ENCODE measurements at places on chromosomes 5 and 9.

DNA sequence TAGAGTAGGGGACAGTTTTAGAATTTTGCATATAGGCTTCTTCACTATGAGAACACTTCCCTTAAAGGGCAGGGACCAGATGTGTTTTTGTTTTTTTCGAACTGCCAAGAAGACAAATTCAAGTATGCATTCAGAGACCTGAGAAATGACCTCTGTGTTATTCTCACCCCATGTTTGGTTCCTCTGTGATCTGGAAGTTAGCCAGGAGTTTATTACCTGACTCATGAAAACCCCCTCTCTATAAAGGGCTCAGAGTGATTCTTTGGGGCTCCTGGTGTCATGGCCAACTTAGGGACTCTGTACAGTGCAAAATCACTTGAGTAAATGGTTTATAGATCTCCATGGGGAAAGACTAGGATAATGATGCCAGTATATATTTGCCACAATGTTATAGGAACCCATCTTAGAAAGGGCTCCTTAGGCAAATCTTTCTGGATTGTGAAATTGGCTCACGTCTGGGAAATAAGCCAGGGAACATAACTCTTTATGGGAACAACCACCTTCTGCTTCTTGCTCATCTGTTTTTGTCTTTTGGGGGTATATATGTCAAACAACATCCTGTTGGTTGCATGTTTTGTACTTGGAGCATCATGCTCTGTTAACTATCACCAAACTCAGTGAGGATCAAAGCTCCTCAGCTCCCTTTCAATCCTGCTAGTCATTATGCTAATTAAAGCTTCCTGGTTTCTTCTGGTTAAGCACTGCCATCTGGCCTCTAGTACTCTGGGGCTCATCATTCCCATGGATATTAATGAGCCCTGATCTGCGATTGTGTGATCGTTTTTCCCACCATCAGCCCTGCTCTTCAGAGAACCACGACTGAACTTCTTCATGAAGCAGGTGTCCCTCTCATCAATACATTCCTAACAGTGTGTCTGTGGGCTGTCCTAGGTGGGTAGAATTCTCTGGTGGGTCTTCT lies 173.4 kb upstream of the CDH12 start:
- no peak for DNase-seq

- no peak for DNase-seq
Observed at GRCh38 chr9:23621188-23621587, 204.9 kb downstream of the ELAVL2 start.

DNA sequence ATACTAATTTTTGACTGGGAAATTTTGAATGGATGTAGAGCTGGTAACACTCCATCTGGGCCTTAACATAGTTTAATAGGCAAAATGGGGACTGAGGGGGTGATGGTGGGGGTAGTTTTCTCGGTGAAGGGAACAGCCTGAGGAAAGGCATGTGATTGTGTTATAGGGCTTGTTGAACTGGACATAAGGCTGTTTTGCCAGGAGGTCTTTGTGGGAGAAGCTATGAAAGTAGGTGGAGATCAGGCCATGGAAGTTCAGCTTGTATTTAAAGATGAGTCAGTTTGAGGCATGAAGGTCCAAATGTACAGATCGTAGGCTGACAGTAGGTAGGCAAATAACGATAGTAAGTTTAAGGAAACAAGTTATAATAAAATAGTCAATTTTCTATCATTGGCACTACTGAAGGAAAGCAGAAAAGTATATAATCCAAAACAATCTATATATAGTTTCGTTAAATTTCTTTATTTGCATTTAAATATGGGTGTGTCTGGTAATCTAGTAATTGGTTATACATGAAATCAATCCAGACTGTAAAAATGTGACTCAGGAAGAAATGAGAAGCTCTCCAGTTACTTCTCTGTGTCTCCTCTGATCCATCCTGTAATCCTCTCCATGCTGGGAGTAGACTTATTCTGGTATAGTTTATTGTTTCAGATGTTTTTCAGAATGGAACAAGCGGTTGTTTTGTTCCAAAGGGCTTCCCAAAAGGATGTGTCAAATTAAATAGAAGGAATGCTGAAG lies 2.8 kb downstream of the CSNK1G3 start:
- no peak for DNase-seq

DNA sequence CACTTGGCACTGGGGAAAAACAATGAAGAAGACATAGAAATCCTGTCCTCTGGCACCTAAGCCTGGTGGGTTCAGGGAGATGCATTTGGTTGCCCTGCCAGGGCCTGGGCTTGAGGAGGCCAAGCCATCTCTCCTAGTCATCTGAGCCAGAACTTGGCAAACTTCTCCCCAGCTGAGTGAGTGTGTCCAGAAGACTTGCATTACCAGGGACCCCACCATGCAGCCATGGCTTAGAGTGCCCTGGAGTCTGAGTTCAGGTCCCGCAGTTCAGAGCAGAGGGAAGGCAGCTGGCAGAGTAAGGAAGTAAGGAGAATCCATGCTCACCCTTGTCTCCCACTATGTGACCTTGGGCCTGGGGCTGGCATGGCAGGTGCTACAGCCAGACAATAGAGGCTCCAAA lies 37.4 kb upstream of the FCN1 start:
- DNase-seq: peak; percentile 14

DNA sequence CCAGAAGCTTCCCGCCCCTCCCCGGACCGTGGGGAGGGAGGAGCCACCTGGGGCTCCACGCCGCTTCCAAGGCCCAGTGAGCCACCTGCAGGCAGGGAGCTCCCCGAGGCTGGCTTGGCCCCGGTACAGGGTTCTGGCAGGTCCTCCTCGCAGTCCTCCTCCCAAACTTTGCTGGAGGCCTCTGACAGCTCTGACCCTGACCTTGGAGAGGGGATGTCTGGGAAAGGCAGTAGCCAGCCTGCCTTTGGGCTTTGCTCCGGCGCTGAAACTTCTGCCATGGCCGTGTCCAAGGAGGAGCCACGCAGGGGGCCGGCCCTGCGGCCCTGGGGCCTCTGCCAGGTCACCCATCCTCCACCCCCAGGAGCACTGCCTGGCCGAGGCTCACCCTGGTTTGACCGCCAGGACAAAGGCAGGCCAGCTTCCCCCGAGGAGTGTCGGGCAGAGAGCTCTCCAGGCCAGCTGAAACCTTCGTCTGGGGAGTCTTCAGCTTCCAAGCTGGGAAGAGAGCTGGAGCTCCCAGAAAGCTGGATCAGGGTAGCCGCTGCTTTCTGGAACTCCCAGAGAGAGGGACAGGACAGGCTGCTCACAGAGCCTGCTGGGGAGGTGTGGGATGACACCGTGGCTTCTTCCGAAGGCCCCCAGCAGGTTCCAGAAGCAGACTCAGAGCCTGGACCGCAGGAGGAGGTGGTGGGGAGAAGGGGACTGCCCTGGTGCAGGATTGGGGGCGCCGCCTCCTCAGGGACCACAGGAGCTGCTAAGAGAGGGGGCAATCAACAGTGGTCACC lies 9.0 kb upstream of the QSOX2 start:
- no peak for DNase-seq

DNA sequence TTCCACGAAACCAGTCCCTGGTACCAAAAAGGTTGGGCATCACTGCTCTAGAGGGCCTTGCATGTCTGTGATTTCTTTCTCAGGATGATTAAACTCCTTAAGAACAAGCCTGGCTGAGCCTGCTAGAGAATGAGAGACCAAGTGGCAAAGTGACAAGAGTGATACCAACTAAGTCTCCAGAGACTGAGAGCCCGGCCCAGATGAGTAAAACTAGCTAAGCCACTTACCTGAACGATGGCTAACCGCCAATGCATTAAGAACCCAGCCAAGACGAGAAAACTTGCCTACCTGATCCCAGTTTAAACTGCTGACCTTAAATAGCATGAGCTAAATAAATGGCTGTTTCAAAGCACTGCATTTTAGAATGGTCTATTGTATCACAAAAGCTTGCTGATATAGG lies 5.6 kb upstream of the CCDC152 start:
- no peak for DNase-seq

DNA sequence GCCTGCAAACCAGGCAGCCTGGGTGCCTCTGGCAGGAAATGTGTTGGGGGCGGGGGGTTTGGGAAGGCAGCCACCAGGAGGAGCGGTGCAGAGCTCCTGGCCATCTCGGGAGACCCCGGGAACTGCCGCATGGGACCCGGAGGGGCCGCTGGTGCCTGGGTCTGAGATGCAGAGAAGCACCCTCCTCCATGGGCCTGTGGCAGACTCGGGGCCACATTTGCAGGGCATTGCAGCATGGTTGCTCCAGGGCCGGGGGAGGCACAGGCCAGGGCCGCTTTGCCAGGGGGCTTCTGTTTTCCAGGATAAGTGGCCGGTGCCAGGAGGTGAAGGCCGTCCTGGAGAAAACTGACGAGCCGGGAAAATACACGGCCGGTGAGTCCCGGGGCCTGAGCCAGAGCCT lies 1.7 kb downstream of the LCN1 start:
- DNase-seq: no peak

GRCh38 chr9:25481372-25481771 lies 196.9 kb downstream of the TUSC1 start:
- no peak for DNase-seq

DNA sequence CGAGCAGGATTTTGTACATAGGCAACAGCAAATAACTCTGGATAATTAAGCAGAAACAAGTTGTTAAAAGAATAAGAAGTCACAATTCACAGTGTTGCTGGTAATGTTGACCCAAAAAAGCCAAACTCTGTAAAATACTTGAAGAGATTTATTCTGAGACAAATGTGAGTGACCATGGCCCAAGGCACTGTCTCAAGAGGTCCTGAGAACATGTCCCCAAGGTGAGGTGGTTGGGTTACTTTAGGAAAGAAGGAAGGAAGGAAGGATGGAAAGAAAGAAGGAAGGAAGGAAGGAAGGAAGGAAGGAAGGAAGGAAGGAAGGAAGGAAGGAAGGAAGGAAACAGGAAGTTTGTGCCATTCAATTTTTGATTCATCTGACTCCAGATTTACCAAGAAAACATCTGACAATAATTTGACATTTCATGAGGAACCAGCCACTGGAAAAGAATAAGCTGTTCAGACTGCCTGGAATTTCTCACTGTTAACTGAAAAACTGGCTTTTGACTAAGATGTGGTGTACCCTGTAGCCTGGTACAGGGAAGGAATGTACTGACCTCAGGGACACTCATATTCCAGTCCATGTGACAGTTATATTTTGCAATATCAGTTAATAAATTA lies 295.9 kb upstream of the TNC start:
- DNase-seq: no peak

GRCh38 chr5:176621661-176622079 lies 8.7 kb downstream of the SNCB start:
- DNase-seq: no peak

- DNase-seq: no peak
Observed at GRCh38 chr9:74431467-74431866, 65.7 kb upstream of the RORB start.

DNA sequence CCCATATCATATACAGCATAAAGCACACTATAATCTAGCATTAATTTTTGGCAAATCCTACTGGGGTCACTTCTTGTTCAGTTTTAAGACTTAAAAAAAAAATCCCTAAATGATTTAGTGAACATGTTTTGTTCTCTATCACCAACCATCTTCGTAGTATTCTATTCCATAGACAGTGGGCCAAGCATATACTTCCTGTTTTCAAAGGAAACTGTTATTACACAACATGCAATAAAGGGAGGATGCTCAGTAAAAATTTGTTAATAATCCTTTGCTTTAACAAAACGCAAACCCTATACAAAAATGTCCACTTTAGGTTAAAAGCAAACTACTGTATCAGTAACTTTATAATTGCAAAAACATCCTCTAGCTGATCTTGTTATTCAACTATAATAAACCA lies 13.0 kb downstream of the CCNH start:
- DNase-seq: no peak

- no peak for DNase-seq
Observed at GRCh38 chr9:20684875-20685696, 1.0 kb downstream of the FOCAD start.

DNA sequence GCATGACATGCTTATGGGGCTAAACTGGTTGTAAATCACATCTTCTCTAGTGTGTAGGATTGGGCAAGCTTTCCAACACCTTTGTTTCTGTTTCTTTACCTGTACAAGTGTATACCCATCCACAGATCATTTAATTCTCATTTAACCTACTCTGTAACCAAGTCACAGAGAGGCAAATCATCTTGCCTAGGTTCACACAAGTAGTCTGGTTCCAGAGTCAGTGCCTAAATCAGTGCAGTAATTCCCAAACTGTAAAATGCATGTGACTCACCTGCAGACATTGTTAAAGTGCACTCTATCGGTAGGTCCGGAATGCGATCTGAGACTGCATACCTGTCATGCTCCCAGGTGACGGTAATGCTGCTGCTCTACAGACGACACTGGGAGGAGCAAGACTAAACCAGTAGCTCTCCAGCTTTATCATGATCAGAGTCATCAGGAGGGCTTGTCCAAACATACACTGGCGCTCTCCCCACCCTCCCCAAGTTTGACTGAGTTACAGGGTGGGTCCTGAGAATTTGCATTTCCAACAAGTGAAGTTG lies 107.9 kb upstream of the FREM1 start:
- DNase-seq: no peak
